Kidney glomerular epithelial cell (primary cell): ENCODE measurements at places on chromosomes 1 and 21.

DNA sequence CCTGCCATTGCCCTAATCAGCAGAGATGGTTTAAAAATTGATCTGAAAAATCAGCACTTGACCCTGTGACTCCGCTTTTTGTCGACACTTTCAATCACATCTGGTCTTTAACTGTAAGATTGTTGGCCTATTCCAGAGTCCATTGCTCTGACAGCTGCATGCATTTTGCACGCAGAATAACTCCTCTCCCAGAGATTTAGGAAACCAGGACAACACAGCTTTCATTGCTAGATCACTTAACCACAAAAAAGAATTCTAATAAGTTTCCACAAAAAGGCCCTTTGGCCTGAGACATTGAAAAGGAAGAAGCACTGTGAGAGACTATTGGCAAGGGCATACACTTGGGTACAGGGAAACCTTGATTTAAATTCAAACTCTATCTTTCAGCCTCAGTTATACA, 373.1 kb downstream of the TGFB2 start:
- no peak for DNase-seq

DNA sequence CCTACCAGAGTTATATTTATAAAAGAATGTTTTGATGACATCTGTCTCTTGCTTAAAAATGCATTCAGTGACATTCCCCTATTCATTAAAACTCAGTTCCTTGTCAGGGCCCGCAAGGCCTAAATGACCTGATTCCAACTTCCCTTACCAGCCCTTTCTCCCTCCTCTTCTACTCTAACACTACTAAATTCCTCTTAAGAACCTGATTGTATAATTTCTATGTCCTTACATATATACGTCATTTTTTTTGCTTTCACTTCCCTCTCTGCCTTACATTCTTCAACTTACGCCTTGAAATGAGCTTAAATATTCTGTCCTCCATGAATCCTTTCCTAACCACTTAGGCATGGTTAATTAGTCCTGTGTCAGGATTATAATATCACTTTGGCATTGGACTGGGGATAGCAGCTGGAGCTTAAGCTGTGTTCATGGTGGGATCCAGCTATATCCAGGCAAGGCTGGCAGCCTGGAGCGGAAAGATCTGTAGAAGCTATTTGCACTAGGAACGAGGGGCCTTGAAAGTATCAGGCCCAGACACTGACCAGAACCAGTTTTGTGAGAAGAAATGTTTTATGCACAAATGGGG, 360.2 kb upstream of the PTBP2 start:
- no peak for DNase-seq

GRCh38 chr21:25360593-25360992, 246.7 kb downstream of the MRPL39 start:
- no peak for DNase-seq

- DNase-seq: no peak
These were observed 117.2 kb upstream of the JUN start for GRCh38 chr1:58901008-58901407.

DNA sequence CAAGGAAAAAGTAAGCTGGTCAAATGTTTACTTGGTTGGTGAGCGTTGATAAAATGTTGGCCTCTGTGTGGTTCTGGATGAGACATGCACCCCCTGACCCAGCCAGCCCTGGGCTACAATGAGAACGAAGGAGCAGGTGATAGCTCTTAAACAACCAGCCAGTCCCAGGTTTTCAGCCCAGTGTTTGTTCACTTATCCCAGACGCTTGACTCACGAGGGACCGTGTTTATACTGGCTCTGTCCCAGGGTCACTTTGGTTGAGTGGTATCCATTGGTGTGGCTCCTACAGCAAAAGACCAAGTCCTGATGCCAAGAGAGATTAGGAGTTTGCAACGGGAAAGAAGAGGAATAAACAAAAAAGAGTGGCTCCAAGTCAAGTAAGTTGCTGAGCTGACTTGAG, 86.9 kb downstream of the KCNJ15 start:
- peak; percentile 43 for DNase-seq

DNA sequence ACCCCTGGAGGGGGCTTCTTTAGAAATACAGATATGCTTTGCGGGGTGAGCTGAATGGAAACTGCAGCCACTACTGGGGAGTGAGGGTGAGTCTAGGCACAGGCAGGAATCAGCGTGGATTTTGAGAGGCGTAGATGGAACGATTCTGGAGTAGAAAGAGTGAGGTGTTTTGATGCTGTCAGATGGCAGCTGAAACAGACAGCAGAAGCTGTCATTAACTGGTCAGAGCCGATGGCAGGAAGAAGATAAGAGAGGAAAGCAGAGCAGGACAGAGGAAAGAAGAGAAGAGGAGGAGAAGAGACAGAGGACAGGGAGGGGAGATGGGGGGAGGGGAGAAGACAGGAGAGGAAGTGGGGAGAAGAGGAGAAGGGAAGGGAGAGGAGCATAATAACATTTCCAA, 138.5 kb downstream of the LRIG2 start:
- no peak for DNase-seq

DNA sequence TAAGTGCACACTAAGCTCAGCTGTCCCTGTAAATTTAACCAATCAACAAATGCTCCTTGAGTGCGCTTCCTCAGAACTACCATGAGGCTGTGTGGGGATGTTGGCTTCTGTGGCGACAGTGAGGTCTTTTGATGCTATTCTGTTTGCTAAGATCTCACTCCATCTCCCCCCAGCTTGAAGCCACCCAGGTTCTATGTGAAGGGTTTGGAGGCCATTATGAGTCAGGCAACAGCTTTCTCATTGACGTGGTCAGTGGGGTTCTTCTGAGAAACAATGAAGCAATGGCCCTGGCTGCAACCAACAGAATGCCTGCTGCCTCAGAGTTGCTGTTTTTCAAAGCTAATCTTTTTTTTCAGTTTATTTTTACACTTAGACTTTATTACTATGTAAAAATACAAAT, 205.5 kb downstream of the PTBP2 start:
- no peak for DNase-seq

DNA sequence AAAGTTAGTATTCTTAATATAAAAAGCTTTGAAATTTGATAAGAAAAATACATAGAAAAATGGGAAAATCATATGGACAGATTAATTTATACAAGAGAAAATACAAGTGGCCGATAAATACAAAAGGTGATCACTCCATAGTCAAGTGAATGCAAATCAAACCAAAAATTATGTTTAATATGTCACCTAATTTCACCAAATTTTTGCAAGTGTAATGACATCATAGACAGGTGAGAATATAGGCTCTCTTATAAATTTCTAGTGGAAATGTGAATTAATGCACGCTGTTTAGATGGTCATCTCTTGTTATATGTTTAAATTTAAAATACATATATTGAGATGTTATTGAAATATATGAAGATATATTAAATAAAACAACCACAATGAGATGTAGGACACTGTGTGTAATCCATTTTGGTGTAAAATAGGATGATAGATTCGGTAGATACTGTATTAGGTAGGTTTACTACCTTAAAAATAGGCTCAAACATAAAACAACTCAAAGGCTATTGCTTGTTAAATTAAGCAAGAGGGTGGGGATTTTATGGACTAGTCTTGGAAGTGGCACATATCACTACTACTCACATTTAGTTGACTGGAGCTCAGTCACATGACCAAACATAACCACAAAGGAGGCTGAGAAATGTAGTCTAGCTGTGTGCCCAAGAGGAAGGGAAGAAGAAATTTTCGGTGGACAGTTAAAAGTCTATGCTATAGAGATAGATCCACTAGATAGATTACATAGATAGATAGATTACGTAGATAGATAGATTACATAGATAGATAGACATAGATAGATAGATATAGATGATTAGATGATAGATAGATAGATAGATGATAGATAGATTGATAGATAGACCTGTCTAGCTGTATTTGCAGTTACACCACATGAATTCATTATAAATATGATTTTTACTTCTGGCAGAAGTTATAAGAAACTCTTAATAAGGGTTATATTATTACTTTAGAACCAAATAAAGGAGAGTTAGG, 9.2 kb downstream of the INSL5 start:
- DNase-seq: no peak

- DNase-seq: no peak
These were observed 60.7 kb downstream of the CDC14A start for GRCh38 chr1:100413035-100413434.

DNA sequence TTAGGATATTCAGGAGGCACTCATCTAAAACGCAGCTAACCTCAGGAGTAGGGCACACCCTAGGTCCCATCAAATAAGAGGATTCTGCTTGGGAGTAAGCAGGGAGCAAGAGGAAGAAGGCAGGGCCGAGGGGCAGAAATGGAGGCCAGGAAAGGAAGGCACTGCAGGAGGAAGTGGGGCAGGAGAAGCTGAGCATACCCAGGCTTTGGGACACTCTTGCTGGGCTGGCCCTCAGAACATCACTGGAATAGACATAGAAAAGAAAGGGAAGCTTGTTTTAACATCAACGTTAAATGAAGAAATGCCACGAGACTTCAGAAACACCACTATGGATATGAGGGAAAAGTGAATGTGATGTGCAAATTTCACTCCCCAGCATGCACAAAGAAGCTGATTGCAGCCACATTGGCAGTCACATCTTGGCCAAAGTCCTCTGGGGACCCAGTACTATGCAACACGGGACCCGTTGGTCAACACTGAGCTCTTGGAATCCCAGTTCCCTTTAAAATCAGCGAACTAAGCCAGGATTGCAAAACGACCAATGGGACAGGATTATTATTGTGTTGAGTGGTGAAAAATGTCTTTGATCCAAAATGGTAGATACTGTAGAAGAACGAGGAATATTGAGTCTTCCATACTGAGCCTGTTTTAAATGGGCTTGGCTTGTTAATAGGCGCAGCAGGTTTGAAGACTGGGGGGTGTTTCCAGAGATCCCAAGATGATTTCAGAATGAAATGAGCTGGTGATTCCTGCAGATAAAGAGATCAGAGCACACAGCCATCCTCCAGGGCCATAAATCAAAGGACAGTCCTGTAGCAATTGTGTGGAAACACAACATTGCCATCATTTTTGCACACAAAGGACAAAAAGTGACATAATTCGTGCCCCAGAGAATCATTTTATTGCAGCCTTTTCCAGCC, 152.4 kb downstream of the TOMM20 start:
- no peak for DNase-seq

- DNase-seq: no peak
These were observed 14.5 kb downstream of the NT5C1A start for GRCh38 chr1:39657402-39657801.

DNA sequence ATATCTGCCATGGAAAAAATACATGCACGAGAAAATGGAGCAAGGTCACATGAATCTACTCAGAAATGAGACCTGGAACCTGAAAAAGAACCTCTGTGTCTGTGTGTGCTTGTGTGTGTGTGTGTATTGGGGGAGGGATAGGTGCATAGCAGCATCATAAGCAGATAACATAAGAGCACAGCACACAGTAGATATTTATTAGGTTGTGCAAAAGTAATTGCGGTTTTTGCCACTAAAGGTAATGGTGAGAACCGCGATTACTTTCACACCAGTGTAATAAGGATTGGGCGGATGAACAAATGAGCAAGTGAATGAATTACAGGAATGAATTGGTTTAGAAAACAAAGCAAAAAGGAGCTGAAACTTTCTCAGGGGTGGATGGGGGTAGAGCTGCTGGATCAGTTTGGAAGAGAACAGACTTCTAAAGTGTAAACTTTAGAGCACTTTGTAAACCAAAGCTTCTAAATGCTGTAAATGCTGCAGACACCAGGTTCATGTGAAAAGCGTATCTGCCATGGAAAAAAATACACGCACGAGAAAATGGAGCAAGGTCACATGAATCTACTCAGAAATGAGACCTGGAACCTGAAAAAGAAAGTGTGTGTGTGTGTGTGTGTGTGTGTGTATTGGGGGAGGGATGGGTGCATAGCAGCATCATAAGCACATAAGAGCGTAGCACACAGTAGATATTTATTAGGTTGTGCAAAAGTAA, 156.9 kb downstream of the TOMM20 start:
- no peak for DNase-seq

GRCh38 chr1:207814469-207814868, 62.6 kb downstream of the CD46 start:
- no peak for DNase-seq

DNA sequence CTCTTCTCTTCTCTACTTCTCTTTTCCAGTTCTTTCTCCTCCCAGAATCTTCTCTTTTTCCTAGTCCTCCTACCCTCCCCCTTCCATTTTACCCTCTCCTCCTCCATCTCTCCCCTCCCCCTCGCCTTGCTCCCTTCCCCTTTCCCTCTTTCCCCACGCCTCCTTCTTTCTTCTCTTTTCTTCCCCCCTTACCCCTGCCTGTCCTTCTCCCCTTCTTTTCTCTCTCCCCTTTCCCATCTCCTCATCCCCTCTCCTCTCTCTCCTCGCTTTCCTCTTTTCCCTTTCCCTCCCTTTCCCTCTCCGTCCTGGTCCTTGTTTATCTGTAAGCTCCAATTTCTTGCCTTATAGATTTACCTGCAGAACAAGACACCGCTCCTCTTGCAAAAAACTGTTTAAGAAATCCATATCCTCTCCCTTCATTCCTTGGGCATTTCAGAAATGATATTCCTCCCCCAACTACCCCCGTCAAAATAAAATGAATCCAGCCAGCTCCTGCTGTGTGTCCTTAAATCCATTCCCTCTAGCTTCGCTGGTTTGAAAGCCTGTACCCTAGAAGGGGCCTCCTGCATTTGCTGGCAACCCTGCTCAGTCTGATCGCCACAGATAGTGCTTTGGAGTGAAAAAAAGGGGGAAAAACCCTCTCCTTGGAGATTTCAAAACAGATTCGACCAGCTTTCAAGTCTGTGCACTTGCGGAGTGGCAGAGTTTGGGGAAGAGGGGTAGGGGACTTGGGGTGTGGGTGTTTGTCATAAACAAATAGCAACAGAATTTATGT, 89.4 kb downstream of the PAPPA2 start:
- DNase-seq: no peak

DNA sequence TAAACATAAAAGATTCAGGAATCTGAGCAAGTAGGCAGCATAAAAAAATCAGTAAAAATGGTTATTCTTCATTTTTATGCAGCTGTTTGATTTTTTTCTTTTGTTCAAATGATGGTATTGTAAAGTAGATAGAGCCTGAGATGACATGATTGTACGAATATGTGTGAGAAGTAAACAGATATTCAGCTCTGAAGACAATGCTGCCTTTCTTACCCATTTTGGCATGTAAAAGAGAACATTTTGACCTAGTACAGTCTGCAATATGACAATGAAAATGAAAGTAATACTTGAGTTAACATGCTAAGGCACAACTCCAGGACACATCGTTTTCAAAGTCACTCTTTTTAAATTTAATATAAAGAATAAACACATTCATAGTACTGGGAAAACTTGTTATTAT, 95.7 kb upstream of the NCAM2 start:
- DNase-seq: no peak

GRCh38 chr1:15350551-15351200, 59.0 kb upstream of the EFHD2 start:
- DNase-seq: no peak

DNA sequence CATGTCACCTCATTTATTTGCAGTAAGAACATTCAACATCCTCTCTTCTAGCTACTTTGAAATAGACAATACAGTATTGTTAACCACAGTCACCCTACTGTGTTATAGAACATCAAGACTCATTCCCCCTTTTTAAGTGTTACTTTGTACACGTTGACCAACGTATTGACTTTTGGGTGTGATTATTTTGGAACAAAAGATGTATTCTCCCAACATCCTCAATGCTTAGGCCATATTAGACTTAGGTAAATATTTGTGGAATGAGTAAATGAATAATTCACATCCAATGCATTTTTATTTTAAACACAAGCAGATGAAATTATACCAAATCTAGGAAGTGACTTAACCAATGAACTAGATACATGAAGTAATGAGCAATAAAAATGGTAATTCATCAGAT, 296.6 kb downstream of the CHRM3 start:
- DNase-seq: no peak

GRCh38 chr1:230308039-230308438, 118.1 kb downstream of the PGBD5 start:
- DNase-seq: peak; percentile 85
